ENCODE measurements at places on chromosomes 7 and 10.

DNA sequence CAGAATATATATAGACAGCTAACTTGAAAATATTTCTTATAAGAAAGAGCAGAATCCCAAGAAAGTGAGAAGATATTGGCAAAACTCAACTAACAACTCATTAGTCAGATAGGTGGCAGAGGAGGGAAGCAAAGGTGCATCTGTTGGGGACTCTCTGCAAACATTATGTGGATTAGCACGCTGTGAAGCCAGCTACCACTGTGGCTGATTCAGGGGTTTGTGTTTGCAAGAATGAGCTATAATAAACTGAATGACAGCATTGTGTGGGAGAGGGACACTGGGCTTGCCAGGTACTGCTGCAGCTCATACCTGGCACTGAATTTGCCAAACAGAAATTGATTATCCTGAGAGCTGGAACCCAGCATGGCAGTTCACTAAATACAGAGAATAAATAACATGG, 170.3 kb upstream of the MINDY3 start:
- DNase-seq, result no peak

DNA sequence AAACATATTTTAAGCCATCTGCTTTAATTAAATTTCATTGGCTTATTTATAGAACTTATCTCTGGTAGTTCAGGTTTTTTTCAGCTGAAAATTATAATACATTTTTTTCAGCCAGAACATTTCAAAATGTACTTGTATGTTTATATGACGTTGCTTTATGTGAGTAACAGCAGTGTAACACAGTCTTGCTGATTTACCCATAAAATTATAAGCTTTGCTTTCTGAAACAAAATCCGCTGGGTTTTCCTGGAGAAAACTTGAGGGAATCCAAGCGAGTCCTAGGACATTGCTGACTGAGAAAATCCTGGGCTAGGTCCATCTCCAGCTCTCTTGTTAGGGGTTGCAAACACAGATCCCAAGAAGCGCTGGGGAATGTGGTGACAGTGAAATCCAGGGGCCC, 112.2 kb upstream of the GATA3 start:
- no peak for DNase-seq

DNA sequence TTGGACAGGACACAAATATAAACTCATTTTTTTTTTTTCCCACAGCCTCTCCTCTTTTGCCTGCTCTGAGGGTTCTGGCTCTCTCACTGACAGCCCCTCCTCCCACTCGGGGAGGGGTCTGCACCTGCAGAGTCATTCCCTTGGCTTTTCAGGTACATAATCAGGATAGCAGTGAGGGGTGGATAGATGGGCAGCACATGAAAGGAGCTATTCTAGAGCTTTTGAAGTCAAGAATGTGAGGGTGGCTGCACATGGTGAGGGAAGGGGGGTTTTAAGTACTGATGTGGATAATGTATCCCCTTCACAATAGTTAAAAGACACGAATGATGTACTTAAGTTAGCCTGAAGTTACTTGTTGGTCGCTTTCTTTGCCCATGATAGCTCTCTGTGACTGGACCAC, 76.2 kb downstream of the CFAP58 start:
- no peak for DNase-seq

DNA sequence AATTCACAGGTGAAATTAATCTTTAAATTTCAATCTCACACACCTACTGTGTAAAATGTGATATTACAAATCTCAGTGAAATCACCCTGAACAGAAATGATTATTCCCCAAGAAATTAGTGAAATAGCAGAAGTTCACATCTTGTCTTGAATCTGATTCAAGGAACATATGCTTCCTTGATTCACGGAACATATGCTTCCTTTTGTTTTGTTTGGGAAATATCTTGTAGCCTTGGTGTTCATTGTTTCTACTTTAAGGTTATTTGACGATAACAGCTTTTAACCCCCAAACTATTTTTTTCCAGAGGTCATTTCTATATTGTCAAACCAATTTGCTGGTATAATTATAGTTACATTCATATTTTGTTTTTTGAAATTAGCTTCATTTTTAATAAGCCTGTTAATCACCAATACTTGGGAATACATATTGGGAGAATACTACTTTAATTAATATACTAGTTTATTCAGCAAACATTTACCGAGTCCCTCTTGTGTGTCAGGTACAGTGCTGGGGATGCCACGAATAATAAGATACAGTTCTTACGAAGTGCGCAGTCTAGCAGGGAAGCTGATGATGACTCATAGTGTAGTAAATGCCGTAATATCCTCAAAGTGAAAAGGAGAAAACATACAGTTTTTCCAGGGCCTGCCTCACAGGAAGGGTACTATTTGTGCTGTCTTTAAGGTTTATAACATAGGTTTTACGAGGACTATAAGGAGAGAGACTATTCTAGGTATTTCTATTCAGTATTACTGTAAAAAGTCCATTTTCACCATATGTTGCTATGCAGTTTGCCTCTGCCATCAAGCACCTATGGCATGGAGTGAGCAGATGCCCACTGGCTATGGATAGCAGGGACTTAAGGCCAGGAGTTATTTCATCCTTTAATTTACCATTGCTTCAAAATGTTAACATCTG, 32.5 kb downstream of the PRKAR2B start:
- no peak for DNase-seq

- no peak for DNase-seq
Observed at GRCh38 chr10:131211559-131211958, 100.0 kb downstream of the TCERG1L start.

GRCh38 chr10:86203162-86203905, 163.3 kb downstream of the GRID1 start:
- no peak for DNase-seq

DNA sequence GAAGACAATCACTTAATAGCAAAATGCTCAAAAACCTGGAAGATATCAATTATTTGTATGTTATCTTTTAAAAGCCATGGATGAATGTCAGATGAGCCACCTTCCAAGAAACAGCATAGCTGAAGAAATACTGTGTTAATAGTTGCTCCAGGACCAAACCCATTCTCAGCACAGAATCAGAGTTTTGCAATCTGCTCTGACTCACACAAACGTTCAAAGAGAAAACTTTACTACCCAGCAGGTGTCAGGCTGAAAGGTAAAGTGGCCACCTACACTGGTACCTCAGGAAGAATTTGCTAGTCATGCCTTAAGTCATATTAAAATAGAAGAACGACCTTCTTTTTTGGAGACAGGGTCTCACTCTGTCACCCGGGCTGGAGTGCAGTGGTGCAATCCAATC, 526.5 kb downstream of the PARD3 start:
- DNase-seq, result no peak

Data from activated gamma-delta T cell treated with Interleukin-2 at 50 U/mL for 16 hours (primary cell).